ENCODE measurements at places on chromosomes 7 and 10.

- no peak for DNase-seq
These were observed 75.3 kb upstream of the C7orf33 start for GRCh38 chr7:148515237-148515636.

- DNase-seq = peak; percentile 43
These were observed 37.9 kb upstream of the RASGEF1A start for GRCh38 chr10:43304687-43305333.

- no peak for DNase-seq
These were observed 26.8 kb upstream of the RASGEF1A start for GRCh38 chr10:43293677-43294057.

- no peak for DNase-seq
These were observed 38.8 kb downstream of the SVOPL start for GRCh38 chr7:138662076-138662990.

GRCh38 chr10:71078454-71079145 is 133.8 kb upstream of the UNC5B start:
- no peak for DNase-seq

DNA sequence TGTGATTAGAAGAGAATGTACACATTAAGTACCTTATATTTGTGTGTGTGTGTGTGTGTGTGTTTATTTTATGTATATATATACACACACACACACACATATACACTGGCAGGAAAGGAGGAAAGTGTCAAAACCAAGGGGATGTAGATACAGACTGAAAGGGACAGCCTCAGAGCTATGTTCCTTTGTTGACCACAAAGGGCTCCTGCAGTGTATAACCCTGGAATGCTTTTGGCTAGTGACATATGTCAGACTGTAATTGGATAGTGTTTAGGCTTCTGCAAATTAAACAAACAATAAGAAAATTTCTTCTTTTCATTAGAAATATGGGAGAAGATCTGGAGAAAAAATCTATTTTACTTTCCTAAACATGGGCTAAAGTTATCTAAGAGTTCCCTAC is 15.9 kb downstream of the GBF1 start:
- no peak for DNase-seq

DNA sequence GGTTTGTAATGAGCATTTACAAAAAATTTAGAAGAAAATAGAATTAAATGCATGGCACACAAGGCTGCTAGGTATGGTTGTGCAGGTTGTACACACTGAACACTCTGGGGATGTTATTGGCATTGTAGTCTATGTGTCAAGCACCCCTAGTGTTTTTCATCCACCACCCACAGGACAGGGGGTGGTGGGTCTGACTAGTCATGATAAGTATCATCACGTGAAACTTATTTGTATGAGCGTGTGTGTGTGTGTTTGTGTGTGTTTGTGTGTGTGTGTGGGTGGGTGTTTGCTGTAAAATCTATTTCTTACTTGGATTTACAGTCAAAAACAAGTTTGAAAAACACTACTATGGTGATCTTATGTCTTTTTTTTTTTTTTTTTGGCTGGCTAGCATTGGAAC is 66.5 kb downstream of the MAP3K8 start:
- no peak for DNase-seq

DNA sequence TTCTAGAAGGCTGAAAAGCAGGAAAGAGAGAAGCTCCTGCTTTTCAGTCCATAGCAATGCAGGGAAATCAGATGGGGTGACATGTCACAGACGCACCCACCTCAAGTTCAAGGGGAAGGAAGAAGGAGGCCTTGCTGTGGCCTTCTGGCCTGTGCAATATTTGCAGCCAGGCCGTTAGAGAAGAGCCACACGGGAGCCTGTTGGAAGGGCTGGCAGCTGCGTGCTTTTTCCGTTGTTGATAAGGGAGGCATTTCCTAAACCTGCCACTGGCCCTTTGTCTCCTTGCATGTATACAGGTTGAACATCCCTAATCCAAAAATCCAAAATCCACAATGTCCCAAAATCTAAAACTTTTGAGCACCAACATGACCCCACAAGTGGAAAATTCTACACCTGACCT is 492.5 kb upstream of the ZMIZ1 start:
- no peak for DNase-seq

- DNase-seq = no peak
These were observed 11.2 kb downstream of the SLC13A4 start for GRCh38 chr7:135716677-135717238.

DNA sequence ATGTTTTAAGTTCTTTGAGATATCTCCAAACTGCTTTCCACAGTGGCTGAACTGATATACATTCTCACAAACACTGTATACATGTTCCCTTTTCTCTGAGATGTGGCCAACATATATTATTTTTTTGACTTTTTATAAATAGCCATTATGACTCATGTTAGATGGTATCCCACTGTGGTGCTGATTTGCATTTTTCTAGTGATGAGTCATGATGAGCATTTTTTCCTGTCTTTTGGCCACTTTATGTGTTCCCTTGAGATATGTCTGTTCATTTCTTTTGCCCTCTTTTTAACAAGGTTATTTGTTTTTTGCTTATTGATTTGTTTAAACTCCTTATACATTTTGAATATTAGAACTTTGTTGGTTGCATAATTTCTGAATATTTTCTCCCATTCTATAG is 1055.1 kb downstream of the NXPH1 start:
- no peak for DNase-seq

DNA sequence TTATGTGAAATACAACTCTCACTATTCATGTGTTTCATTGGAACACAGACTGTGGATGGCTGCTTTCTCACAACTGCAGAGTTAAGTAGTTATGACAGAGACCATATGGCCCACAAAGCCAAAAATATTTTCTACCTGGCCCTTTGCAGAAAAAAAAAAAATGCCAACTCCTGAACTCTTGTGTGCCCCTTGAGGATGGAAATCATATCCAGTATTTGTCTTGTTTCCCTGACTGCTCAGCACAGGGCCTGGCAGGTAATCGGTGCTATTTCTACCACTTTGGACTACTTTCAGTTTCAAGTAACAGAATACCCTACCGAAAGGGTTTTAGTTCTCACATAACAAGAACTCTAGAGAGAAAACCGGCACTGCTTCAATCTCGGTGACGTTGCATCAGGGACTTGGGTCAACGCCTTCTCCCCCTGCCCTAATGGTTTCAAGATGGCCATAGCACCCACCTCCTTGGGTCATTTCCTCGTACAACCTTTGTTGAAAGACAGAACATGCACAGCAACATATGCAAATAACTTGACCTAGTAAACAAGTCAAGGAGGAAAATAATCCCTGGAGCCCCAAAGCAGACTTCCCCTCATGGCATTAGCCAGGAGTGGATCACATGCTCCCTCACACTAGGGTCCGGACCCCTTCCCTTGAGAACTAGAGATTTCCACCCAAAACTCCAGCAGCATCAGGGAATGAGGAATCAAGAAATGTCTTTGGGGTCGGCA is 11.8 kb upstream of the GPNMB start:
- no peak for DNase-seq

DNA sequence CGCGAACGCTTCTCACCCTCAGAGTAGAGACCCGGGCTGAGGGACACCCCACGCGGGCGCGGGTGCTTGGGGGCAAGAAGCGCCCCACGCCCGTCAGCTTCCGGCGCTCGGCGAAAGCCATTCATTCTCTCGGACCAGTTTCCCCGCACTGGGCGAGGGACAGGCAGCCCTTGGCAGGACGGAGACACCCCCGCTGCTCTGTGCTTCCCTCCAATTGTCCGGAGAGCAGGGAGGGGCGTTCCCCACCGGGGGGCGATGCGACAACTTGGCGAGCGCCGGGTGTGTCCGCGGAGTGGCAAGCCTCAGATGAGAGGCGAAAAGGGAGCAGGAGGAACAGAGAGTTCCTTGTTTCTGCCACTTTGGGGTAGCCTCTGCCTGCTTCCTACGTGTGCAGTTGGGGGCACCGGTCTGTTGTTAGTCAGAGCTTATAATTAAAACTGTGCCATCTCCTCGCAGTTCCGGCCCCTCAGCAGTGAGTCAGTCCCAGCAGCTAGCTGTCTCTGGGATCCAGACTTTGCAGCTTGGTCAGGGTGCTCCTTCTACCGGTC is 1.7 kb downstream of the GPR158 start:
- no peak for DNase-seq

DNA sequence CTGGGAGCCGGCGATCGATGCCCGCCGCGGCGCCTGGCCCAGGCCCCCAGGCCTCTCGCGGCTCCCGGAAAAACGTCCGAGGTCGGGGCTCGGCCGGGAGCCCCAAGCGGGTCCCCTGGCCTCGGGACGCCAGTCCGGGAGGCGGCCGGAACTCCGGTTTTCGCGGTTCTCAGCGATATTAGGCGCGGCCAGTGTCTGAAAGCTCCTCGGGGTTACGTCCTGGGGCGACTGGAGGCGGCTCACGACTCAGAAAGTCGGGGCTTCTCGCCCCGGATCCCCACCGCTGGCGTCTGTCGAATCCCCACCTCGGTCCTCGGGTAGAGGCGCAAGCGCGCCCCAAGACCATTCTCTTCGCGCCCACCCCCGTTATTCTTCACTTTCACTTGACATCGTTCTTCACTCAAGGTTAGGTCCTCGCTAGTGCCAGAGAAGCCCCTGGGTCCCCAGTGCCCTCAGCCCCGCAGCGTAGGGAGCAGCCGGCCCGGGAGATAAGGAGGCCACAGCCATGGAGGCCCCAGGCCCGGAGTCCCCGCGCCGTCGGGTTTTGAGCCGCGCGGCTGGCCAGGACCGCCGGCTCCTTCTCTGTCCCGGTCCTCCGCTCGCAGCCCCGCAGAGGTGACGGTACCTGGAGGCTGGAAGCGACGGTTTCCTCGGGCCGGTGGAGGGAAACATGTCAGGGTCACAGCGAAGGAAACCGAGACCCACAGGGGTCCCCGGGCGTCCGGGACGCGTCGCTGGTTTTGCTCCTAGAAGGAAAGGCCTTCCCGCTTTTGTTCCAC is 35.2 kb upstream of the EBLN1 start:
- DNase-seq = no peak

Data from activated CD4-positive, alpha-beta T cell treated with anti-CD3 and anti-CD28 coated beads, Interleukin-2, Interleukin-4, amounts not matched to agents 100 ng/mL and 50 ng/mL, durations not matched to agents 16 hours and 8 hours (primary cell).